ENCODE measurements at places on chromosomes 12 and 14.
A peak's percentile ranks its signal among the peaks of the same experiment; 100 is the strongest.

DNA sequence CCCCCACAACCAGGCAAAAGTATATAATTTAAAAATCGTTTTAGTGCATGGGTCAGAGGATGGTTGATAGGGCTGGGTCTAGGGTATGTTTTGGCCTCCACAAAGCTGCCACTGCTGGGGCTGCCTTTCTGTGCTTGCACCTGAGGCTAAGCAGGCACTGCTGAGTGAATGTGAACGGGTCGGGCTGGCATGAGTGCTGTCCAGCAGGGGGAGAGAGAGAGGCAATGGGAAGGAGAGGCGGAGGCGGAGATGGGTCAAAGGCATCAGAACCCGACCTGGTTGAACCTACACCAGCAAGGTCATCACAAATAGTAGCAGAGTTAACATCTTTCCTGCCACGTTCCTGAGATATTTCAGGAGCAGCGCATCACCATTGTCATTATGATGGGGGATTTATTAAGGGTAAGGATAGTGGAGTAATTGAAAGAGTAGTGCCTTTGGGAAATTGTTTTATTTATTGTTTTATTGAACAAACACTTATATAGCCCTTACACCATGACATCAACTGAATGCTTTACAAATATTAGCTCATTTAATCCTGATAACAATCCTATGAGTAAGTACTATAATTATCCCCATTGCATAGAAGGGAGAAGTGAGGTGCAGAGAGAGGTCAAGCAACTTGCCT, 5.8 kb upstream of the NRXN3 start:
- no peak for DNase-seq

- DNase-seq = no peak
These were observed 60.9 kb upstream of the FUT8 start for GRCh38 chr14:65351493-65352194.

DNA sequence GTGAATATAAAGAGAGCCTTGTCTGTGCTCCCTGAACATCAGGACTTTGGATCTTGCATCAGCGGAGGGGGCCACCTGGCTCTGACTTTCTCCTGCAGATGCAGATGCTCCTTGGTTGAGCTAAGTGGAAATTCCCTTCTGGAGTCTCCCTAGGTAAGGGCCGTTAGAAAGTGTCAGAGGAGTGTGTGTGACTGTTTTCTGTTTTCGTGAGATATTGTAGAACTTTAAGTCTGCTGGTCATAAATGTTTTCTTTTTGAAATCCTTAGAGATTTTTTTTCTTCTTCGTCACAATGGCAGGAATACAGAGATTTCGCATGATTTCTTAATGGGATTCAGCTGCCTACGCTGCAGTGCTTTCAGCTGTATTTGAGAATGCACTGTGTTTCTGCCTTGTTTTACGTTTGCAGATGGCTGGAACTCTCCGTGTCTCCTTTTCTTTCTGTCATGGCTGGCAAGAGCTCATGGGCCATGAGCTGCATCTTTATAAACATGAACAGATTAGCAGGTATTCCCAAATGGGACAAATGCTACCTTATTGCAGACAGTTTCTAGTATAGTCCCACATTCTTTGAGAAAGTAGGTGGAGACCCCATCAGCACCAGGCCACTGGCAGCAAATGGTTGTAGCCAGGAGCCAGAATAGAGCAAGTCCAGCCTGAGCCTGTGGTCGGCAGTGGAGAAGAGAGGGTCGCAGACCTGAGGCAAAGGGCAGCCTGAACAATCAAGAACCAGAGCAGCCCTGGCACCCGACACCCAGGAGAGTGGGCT, 76.2 kb upstream of the FRMD6 start:
- no peak for DNase-seq

GRCh38 chr14:75648066-75648838, 12.4 kb downstream of the ERG28 start:
- DNase-seq = peak; percentile 81

DNA sequence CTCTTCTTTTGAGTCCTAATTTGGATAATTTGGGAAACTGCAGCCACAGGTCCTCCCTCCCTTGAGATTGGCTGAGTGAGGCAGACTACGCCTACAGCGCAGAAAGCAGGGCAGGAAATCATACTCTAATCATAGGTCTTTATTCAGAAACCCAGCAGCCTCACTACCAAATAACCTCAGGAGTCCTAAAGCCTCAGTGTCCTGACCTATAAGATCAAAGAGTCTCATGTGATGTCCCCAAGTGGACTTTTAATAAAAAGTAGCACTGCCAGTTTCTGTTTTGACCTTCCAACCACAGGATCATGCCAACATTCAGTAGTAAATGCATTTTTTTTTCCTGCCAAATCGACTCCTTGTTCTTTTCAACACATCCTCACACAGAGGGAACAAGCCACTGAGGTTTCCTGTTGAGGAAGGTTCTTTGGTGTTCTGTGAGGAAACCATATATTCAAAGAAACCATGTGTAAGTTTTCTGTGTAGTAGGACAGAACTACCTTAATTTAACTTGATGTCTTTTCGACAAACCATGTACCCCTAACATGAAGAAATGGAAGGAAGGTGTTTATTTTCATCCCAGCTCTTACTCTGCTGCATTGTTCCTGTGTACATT, 72.2 kb downstream of the VCPKMT start:
- no peak for DNase-seq

GRCh38 chr12:60693019-60693626, 1097.3 kb downstream of the SLC16A7 start:
- DNase-seq = no peak

GRCh38 chr12:85569261-85569660, 266.9 kb downstream of the RASSF9 start:
- DNase-seq = no peak

DNA sequence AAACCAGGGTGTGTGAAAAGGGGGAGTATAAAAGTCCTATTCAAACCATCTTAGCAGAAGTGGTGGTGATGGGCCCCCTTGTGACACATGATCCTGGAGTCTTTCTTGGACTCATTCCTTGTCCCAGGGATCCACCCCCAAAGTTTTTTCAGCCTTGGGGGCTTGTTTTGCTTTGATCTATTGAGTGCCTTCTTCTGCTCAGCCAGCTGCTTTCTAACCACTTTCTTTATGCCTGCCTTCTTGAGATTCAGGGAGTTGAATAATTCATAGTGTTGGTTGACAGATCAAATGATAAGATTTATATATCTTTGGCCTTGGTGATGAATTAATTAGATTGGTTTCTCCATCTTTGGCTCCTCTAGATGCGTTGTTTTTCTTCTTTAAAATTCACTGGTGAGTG, 926.7 kb downstream of the DIO2 start:
- no peak for DNase-seq

DNA sequence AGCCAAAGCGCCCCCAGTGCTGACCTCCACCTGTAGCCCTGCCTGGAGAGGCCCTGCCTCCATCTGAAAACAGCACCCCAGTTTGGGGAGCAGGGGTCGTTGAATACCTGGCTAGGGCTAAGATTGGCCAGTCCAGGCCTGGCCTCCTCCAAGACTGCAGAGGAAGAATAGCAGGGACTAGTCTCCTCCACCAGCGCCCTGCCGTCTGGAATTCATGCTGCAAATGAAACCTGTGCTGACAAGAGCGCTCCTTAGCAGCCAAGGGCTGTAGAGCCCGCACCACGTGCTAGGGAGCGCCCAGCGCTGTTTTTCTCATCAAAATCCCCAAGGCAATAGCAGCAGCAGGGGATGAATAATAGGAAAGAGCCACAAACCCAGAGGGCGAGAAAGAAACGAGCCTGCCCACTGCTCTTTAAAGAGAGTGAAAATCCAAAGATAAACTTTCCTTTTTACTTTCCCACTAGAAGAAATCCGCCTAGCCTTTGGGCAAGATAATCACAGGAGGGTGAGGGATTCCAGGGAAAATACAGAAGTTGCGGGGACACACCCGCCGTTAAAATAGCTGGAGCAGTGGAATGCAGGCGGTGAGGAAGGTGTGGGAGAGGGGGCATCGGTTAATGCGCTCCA, 3.3 kb downstream of the COL2A1 start:
- no peak for DNase-seq

DNA sequence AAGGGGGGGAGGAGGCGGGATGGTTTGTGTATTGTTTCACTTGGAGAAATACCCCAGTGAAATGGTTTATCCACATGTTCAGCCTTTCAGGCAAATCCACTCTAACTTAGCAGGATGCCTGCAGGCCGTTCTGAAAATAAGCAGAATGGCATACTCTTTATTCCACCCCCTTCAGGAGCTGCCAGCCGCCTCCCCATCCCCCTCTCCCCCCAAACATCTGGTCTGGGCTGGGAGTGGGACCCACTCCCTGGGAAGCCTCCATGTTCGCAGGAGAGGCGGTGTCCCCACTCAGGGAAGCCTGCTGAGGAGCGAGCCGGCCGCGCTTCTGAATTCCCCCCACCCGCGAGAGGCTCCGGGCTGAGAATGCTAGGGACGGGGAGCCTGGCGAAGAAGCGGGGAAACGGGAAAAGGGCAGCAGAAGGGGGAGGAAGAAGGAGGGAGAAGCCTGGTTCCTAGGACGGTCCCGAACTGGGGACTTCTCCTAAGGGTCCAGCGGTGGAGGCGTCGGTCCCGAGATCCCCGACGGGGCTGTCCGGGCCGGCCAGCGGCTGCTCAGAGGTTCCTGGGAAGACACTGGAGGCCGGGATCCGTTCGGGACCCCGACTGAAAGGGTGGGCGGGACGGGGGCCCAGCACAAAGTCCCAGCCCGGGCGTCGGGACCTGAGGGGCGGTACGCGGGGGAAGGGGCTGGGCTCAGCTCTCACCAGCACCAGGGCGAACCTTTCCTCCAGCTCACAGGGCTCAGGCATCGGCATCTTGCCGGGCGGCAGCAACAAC, 666 bp downstream of the FMNL3 start:
- DNase-seq = no peak

DNA sequence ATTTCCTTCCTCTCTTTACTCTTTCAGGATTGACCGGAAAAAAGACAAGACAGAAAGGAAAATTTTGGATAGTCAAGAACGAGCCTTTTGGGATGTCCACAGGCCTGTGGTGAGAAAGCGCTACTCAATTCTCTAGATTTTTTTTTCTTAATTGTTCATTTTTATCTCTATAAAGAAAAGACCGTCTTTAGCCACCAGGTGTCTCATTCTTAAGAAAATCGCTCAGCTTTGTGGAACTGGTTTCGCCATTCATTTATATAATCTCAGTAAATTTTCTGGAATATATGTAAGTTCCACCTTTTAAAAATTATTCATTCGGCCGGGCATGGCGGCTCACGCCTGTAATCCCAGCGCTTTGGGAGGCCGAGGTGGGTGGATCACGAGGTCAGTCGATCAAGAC, 421.1 kb downstream of the DPF3 start:
- no peak for DNase-seq

DNA sequence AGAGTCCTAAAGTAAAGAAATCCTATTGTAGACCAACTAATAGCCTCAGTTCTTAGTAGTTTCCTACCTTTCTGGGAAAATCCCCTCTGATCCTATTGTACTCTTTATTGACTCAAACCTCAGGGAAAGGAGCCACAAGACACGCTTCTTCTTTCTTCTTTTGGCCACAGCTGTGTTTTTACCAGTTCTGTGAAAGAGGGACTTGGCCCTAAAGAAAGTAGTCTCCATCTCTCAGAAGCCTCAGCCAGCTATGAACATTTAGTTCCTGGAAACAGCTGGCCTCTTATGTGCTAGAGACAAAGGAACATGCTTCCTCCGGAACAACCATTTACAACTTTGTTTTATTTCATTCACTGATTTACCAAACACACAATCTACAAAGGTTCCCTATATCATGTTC, 66.1 kb upstream of the ARID2 start:
- DNase-seq = no peak

- no peak for DNase-seq
These were observed 2.5 kb downstream of the CAPS2 start for GRCh38 chr12:75327642-75328041.
